ENCODE measurements at places on chromosomes 5 and 9.

DNA sequence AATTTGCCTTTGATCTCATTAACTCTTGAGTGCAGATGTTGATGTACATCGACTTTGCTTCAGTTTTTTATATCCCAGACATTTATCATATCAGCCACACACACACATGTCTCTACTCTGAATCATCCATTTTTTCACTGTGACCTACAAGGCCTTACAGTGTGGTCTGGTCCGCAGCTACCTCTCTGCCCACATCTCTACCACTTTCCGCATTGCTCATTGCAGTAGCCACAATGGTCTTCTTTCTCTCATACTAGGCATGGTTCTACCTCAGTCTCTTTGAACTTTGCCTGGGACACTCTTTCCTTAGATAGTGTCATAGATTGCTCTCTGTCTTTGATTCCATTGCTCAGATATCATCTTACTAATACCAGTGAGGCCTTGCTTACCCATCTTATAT lies 87.9 kb upstream of the FSD1L start:
- DNase-seq, result no peak

GRCh38 chr5:132211787-132212186 lies 15.9 kb downstream of the P4HA2 start:
- DNase-seq, result no peak

DNA sequence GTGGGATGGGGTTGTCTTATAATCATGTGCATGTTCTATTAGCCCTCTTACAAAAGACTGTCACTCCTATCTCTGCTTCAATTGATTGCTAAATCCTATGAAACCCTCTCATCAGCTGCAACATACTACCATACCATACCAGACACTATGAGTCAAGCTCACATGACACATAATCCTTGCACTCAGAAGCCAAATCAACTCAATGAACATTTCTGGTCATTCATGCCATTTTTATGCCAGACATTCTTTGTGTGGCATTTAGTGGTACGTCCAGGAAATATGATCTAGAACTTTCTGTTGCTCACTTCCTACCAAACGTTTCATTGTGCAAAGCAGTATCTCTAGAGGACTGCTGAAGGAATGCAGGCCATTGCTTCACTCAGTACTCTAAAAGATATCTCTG lies 159.2 kb upstream of the GNA14 start:
- DNase-seq, result no peak

GRCh38 chr9:93143830-93144530 lies 9.9 kb upstream of the NINJ1 start:
- DNase-seq, result no peak

DNA sequence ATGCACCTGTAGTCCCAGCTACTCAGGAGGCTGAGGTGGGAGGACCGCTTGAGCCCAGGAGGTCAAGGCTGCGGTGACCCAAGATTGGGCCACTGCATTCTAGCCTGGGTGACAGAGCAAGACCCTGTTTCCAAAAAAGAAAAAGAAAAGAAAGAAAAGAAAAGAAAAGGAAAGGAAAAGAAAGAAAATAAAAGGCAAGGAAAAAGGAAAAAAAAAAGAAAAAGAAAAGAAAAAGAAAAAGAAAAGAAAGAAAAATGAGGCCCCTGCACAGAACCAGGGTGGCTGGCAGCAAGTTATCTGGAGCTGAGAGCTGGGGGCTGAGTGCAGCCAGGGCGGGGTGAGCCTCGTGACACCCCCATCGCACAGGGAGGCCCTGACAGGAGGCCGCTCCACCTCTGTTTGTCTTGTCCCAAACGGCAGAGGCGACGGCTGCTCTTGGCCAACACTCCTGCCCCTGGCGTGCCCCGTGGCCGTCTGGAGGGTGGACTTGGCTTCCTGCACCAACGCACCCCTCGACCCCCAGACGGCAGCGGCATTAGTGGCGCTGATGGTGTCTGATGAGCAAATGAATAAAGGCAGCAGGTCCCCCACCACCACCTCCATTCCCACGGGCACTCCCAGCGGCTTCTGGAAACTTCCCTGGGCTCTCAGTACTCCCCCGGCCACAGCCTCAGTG lies 16.7 kb downstream of the EXD3 start:
- no peak for DNase-seq

- no peak for DNase-seq
Measured at GRCh38 chr5:52897238-52897614, 91.9 kb upstream of the ITGA2 start.

DNA sequence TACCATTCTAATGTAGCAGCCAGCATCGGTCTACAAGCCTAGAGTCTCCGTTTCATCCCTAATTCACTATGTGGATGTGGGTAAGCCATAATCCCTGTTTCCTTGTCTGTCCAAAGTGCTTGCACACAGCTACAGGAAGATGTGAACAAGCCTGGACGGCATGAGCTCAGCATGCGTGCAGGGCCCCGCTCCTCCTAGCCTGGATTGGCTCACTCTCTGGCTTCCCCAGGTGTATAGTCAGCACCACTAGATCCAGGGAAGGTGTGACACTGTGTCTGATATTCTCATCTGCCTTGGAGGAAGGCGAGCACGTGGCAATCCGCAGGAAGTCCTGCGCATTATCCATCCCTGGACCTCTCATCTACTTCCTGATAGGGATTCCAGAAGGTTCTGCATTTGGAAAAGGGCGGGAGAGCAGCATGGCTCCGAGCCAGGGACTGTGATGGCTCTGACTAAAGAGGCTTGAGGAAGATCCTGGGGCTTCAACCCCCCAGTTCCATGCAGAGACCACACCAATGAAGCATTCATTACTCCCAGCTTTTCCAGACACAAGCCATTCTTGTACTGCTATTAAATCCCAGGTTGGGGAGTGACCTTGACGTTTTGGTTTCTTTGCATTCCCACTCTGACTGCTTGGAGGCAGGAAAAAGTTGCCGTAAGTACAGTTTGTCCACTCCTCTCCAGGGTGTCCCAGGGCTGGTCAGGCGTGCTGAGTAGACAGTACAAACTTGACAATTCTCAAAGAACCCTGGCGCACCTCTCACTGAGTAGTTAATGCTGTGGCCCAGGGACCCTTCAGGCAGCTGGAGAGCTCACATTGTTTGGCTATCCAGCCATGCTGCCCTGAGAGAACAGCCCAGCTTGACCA lies 65.6 kb downstream of the PSD2 start:
- no peak for DNase-seq

DNA sequence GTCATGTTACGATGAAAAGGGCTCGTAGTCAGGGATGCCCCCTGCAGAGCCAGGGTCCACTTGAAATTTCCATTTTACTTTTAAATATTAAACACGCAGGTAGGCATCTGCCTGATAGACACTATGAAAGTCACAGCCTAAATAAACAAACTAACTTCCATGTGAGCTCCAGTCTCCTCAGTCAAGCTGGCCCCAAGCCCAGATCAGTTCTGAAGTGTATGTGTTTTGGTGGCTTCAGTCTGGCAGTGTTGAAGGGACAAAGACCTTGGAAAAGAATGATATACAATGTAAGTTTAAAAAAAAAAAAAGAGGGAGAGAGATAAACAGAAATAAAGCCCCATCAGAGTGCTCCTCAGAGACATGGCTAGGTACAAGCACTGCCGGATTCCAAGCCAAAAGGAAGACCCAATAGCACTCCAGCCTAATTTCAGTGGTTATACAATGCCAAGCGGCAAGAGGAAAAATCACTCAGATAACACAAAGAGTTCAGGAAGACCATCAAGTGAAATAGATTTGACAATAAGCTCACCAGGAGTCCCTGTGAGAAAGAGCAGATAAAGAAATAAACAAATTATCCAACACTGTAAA lies 181.0 kb downstream of the BNC2 start:
- DNase-seq, result no peak

DNA sequence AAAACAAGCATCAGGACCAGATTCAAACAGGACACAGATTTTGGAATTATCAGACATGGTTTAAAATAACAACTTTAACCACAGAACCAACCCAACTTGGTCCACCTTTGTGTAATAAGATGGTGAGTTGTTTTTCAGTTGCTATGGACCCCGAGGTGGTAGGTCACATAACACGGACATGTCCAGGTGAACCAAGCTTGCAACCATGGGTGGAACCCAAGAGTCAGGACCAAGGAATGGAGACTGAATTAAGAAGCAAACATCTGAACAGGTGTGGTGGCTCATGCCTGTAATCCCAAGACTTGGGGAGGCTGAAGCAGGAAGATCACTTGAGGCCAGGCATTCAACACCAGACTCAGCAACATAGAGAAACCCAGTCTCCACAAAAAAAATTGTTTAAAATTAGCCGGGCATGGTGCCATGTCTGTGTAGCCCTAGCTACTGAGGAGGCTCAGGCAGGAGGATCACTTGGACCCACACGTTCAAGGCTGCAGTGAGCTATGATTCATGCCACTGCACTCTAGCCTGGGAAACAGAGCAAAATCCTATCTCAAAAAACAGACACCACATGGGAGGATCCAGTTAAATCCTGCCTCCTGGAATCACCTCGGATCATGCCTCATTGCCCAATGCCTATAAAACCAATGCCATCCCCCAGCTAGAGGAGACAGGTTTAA lies 10.6 kb downstream of the PTBP3 start:
- no peak for DNase-seq

- DNase-seq, result no peak
Measured at GRCh38 chr9:129209109-129209508, 31.0 kb upstream of the IER5L start.

- no peak for DNase-seq
Measured at GRCh38 chr5:42839196-42839595, 27.5 kb upstream of the SELENOP start.

GRCh38 chr9:136054146-136054545 lies 40.9 kb downstream of the NACC2 start:
- DNase-seq, result no peak

DNA sequence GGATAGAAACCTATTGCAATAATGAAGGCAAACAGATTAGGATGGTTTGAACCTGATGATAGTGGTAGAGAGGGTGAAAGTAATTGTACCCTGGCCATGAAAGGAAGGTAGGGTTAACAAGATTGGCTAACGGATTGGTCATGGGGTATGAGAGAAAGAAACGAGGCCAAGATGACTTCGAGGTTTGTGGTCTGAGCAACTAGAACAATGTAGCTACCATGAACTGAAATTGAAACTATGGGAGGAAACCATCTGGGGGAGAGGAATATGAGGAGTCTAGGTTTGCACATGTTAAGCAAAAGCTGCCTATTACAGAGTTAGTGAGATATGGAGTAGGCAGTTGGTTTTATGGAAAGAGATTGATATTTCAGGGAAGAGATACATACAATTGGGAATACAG lies 406.0 kb downstream of the PRELID2 start:
- DNase-seq, result no peak

- no peak for DNase-seq
Measured at GRCh38 chr9:135882011-135882410, 25.3 kb downstream of the CAMSAP1 start.

GRCh38 chr9:87112656-87113055 lies 165.3 kb upstream of the GAS1 start:
- DNase-seq, result no peak

DNA sequence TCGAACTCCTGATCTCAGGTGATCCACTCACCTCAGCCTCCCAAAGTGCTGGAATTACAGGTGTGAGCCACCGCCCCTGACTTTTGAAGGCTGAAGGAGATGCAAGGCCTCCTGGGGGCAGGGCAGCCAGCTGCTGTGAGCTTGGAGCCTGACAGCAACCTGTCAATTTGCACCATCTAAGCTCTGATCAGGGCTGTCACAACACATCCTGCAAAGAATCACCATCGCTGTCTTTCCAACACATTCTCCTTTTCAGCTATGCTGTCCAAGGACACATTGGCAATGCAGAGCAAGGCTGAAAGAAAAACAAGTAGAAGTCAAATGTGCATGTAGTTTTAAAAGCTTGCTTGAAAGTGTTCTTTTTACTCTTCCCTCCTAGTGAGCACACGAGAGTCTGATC lies 54.6 kb downstream of the GNA14 start:
- no peak for DNase-seq

GRCh38 chr5:27388755-27389154 lies 350.4 kb upstream of the CDH9 start:
- no peak for DNase-seq

DNA sequence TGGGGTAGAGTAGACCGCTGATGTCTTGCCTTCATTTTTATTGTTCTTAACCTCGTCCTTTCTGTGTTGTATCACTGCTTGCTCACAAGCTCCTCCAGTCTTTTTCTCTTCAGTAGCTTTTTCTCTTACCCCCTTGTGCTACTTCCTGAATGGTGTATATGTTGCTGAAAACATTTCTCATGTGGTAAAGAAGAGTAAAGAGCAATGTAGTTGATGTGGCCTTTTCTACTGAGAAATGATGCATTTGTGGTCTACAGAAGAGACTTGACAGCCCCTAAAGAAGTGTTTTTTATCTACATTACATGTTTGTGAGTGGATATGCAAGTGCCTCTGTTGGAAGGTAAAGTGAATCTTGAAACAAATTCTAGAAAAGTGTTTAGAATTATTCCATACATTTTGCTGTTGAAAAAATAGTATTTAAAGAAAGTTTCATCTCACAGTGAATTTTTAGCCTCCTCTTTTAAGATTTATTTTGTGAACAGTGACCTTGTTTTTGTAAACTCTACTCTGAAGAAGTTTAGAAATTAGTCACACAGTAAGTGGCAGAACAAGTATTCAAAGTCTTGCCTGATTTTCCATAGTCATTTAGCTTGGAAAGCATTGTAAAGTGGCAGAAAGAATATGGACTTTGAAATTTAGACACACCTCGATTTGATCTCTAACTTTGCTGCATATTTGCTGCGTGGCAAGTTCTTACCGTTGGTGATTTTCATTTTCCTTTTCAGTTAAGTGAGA lies 17.4 kb downstream of the CDC42SE2 start:
- no peak for DNase-seq

- DNase-seq, result no peak
Measured at GRCh38 chr5:181058321-181058720, 18.3 kb downstream of the BTNL9 start.

GRCh38 chr5:90488791-90489190 lies 14.1 kb downstream of the POLR3G start:
- DNase-seq, result no peak

GRCh38 chr9:122107291-122107805 lies 14.2 kb upstream of the TTLL11 start:
- DNase-seq, result peak; percentile 71

- DNase-seq, result no peak
Measured at GRCh38 chr5:145787001-145787400, 48.1 kb downstream of the PRELID2 start.

DNA sequence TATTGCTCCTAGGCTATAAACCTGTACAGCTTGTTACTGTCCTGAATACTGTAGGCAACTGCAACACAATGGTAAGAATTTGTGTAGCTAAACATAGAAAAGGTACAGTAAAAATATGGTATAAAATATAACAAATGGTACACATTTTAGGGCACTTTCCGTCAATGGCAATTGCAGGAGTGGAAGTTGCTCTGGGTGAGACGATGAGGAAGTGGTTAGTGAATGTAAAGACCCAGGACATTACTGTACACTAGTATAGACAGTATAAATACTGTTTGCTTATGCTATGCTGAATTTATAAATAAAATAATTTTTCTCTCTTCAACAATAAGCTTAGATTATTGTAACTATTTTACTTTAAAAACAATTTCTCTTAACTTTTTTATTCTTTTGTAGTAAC lies 15.6 kb upstream of the ADRB2 start:
- DNase-seq, result no peak
